ENCODE measurements at places on chromosomes 1 and 21.

DNA sequence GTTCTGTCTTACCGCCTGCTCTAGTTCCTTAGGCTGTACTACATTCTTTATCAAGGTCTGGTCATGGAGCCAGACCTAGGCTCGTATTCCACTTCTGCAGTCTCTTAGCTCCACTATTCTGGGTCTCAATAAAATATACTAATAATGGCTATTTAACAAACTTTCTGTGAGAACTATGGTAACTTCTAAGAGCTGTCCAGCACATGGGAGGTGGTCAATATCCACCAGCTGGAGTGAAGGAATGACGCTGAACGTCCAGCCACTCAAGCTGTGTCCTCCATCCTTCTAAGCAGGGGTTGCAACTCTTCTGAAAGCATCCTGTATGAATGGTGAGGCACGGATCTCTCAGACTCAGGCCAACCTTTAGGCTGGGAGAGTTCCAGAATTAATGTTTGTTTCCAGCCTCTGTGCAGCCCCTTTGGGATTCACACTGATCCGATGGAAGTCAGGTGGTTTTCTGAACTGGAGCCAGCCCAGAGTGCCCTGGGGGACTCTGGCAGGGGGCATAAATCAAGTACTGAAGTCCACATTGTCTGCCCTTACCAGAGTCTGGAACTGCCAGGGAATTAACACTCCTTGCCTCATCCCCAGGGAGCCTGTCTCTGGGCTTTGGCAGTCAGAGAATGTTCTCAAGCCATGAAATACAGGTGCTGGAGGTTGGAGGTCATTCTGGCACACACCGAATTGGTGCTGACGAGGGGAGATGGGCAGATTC is 57.4 kb downstream of the BRINP2 start:
- DNase-seq, result no peak

- DNase-seq, result no peak
Observed at GRCh38 chr1:180594723-180595122, 36.0 kb downstream of the OVAAL start.

- no peak for DNase-seq
Observed at GRCh38 chr1:48069662-48070395, 72.6 kb upstream of the TRABD2B start.

- DNase-seq, result no peak
Observed at GRCh38 chr1:79133774-79134364, 127.3 kb upstream of the ADGRL4 start.

DNA sequence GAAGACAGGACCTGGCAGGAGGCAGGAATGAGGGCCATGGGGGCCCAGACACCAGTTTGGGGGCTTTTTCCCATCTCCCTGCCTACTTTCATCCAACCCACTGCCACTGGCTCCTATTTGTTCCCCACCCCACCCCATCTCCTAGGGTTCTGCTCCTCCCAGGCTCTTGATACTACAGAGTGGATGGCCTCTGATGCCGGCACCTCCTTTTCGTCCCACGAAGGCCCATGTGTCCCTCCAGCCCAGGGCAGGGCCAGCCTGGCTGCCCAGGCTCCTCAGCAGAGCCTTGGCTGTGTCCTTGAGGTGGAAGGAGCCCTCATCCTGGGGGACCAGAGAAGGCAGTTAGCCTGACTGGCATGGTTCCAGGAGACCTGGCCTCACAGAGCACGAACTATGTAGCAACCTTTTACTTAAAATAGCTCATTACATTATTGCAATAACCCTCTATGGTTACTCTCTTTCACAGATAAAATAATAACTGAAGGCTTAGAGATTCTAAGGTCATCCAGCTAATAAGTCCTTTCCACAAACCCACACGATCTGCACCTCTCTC is 3.5 kb downstream of the POMGNT1 start:
- no peak for DNase-seq

- peak; percentile 12 for DNase-seq
Observed at GRCh38 chr1:53971718-53972117, 25.6 kb downstream of the LRRC42 start.

DNA sequence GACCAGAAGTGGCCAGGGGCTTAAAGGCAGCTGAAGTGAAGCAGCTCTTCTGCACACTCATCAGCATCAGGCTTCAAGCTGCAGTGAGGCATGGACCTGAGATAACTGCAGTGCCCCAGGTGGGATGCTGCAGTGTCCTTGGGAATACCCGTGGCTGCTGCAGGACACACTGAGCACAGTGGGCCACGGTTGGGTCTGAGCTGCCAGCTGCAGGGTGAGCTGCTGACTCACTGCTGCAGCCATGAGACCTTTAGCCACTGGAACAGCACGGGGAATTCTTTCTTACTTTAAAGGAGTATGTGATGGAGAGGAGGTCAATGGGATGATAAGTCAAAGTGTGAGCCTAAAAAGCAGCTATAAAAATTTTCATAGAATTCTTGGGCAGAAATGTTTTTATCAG is 102.1 kb downstream of the XCL2 start:
- DNase-seq, result no peak

- DNase-seq, result no peak
Observed at GRCh38 chr1:17329610-17330009, 21.6 kb downstream of the PADI4 start.

GRCh38 chr1:224054611-224055010 is 59.3 kb upstream of the FBXO28 start:
- DNase-seq, result no peak

DNA sequence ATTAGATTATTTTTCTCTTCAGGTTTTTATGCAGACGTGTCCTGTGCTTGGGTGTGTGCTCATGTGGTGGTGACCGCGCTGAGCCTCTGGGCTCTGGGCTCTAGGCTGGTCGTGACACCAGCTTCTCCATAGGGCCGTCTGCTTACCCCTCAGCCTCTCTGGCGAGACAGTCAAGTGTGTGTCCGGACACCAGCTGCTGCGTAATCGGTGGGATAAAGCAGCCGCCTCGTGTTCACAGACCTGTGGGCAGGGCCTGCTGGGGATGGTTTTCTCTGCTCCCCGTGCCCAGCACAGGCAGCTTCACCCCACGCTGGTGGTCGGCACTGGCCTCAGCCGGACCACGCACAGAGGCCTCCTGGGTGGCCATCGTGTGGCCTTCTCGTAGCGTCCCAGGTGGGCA is 33.6 kb upstream of the DIP2A start:
- DNase-seq, result no peak

DNA sequence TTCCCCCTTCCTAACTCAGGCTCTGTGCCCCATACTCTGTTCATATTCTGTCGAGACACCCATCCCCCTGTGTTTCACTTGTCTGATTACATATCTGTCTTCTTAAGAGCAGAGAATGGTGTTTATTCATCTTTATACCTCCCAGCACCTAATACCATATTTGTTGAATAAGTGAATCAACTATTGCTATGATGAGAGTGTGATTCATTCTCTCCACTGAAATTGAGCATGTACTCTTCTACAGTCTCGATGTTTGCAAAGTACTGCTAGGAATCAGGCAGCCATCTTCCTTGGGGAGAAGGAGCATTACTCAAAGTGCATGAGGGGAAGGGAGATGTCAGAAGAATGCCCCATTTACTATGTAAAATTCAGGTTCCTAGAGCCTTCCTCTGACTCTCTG is 27.0 kb downstream of the TBX15 start:
- DNase-seq, result no peak

GRCh38 chr1:5423109-5423508 is 569.1 kb downstream of the NPHP4 start:
- DNase-seq, result no peak

DNA sequence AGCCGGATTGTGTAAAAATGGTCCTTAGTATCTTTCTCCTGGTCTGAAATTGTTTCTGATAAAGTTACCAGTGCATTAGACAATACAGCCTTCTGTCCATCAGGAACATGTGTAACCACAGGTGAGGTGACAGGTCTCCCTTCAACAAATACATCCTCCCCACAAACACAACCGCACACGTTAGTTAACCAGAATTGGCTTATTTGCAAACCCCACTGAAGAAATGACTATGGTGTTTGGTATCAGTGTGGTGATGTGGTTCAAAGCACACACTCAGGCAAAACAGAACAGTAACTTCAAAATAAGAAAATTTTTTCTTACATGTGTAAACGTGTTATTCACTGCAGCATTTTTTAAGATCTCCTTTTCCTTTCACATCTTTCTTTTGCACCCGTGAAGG is 517.2 kb upstream of the NR5A2 start:
- no peak for DNase-seq

DNA sequence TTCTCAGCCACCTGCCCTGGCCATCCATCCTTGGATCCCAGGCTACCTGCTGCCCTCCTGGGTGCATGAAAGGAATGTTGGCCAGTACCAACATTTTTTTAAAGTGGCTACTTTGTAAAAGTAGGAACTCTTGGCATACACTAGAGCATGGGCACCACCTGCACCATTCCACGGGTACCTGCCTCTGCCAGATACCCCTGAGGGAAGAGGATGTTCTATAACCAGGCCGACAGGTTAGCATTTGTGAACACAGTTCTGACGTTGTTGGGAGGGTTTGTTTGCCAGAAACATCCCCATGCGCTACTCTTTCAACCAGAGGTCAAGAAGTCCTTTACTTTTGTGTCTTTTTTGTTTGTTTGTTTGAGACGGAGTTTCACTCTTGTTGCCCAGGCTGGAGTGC is 43.0 kb downstream of the EVA1C start:
- no peak for DNase-seq

DNA sequence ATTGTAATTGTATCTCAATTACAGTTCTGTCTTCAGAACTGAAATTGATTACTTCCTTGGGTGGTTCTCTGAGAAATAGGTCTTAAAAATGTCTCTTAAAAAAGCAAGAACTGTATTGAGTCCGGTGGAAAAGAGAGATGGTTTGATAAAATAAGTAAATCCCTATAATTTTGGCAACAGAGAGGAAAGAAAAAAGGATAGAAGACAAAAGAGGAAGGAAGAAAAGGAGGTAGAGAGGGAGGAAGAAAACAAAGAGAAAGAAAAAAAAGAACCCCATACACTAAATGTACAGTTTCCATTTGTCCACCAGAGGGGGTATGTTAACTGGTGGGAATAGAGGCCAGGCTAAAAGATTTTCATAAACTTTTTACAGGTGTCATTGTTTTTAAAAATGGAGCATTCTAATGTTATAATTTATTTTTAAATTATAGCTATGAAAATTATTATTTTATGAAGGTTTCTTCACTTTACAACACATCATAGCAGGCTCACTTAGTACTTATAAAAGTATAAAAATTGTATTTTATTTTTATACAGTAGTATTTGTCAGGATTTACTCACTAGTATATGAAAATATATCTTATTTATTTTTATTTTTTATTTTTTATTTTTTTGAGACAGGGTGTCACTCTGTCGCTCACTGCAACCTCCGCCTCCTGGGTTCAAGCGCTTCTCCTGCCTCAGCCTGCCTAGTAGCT is 2.1 kb upstream of the UBE2T start:
- peak; percentile 22 for DNase-seq

DNA sequence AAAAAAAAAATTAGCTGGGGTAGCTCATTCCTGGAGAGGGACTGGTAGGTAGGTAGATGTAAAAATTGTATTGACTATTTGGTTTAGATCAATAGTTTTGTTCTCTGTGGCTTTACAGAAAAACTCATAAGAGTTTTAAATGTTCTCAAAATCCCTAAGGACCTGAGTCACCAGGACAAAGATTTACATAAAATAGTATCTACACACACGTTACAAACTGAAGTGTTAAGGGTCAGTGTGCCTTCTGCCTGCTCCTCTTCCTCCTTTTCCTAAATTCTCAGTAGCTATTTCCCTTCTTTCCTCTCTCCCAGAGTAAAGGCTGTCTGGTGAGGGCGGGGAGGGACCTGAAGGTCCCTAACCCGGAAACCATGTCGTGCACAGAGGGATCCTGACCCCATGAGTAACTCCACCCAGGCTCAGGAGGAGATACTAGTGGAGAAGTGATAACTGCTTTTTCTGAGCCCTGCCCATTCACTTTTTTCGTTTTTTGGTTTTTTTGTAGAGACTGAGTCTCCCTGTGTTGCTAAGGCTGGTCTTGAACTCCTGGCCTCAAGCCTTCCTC is 8.1 kb downstream of the PLEKHM2 start:
- no peak for DNase-seq

DNA sequence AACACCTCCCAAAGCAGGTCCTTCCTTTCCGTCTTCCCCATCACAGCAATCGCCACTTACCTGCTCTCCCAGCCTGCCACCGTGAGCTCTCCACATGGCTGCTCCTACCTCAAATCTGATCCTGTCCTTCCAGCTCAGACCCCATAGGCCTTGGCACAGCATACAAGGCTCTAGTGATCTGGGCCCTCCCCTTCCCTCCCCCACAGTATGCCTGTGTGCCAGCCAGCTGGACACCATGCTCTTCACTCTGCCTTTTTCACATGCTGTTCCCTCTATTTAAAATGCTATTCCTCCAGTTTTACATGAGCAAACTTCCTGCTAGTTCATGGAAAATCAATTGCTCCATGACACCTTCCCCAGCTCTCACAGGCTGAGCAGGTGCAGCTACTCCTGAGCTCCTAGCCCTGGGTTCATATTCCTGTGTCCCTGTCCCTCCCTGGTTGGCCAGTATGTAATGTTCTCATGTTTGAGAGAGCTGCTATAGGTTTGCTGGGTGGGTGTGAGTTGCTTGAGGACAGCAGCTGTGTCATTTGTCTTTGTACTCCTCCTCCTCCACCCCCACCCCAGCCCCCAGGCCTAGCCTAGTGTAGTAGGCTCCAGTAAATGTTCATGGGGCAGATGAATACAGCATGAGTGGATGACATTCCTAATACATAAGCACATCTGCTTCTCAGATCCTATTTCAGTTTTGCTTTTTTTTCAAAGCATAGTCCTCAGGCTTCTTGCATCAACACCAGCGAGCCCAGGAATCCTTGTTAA is 6.3 kb upstream of the TNNT2 start:
- DNase-seq, result peak; percentile 45

DNA sequence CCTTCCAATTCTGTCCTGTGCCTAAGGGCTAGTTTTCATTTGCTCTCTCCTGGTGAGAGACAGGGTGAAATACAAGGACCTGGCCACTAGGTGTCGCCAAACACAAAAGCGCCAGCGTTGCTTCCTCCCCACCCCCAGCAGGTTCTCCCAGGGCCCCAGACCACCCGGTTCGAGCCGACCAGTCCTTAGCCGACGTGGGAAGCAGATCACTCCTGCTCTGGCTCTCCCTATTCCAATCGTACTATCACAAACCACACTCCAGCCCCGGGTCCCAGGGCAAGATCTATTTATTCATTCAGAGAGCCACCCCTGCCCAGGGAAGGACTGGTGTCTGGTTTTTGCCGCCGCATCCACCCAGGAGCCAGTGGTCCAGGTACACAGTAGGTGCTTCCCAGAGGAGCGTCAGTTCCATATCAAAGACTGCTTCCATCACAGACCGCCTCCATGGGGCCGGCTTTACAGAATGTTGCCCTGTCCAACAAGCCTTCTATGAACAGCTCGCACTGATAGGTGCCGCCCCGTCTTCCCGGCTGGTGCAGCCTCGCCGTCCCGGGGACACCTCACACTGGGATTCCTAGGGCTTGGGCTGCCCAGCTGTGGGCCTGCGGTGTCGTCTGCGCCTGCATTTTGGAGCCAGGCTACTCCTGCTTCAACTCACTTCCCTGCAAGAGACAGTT is 35.0 kb downstream of the CTNNBIP1 start:
- DNase-seq, result peak; percentile 42

GRCh38 chr1:166182281-166182680 is 15.5 kb upstream of the FAM78B start:
- DNase-seq, result no peak

- no peak for DNase-seq
Observed at GRCh38 chr1:224162768-224163167, 20.3 kb upstream of the DEGS1 start.

- DNase-seq, result peak; percentile 42
Observed at GRCh38 chr1:48572646-48573258, 100.7 kb upstream of the SPATA6 start.

GRCh38 chr1:40820911-40821693 is 37.5 kb downstream of the KCNQ4 start:
- DNase-seq, result no peak

Measured in astrocyte of the cerebellum (primary cell).